HL-60 (cell line): ENCODE measurements at places on chromosomes 2 and 18.

DNA sequence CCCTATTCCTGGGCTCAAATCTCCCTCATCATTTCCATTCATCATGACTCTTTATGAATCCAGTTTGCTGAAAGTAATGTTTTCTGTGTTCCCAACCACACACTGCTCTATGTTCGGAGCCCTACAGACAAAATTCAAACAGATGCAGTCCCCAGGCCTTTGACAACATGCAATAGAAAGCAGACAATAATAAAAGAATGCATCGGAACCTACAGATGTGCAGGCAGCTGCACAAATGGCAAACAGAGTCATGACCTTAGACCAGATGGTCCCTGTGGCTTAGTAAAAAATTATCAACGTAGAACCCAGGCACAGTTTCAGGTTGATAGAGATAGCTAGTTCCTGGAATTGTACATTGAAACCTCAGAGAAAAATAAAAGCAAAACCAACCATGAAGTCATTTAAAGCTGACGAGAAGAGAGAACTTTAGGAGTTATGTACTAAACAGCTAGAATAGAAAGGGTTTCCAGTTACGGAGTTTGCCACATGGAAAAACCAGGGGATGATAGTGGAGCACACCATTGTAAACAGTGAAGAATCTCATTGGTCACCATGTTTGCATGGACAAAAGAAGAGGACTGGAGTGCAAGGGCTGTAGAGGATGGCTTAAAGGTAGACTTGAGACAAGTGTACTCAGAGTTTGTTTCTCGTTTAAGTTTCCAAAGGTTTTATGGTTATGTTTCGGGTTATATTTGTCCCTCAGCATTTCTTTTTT, 23.2 kb upstream of the ACVR1 start:
- no peak for DNase-seq

DNA sequence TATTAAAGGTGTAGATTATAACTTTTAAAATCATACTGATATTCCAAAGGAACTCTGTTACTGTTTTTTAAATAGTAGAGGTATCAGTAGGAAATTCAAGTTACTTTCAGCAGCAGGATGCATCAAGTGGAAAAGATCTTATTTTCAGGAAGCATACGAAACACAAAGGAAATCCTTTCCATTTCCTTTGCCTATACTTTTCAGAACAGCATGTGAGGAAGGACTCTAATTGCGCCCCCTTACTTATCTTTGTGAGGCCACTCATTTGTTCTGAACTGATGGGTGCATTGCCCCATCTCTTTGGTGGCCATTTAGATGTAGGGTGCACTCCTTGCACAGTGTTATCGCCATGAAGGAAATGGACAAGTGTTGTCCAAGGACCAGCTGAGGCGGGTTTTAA, 145.3 kb downstream of the BABAM2 start:
- no peak for DNase-seq

- no peak for DNase-seq
Measured at GRCh38 chr18:73645160-73645715, 502.4 kb downstream of the FBXO15 start.

- DNase-seq: no peak
Measured at GRCh38 chr2:223319601-223320000, 267.6 kb downstream of the KCNE4 start.

DNA sequence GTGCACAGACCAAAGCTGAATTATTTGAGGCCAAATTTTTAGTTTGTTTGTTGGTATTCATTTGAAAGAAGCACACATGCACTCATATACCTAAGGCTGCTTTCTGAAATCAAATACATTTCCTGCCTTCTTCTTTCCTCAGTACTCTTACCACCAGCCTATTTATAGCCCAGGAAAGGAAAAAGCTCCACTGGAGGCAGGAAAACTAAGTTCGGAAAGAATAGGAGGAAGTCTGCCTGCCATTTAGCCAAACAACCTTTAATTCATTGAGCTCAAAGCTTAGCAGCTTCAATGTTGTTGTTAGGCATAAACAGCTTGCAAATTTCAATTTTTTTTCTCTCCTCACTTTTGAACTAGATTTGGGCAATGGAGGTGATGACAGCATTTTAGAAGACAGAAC, 40.4 kb upstream of the RASGRP3 start:
- no peak for DNase-seq

DNA sequence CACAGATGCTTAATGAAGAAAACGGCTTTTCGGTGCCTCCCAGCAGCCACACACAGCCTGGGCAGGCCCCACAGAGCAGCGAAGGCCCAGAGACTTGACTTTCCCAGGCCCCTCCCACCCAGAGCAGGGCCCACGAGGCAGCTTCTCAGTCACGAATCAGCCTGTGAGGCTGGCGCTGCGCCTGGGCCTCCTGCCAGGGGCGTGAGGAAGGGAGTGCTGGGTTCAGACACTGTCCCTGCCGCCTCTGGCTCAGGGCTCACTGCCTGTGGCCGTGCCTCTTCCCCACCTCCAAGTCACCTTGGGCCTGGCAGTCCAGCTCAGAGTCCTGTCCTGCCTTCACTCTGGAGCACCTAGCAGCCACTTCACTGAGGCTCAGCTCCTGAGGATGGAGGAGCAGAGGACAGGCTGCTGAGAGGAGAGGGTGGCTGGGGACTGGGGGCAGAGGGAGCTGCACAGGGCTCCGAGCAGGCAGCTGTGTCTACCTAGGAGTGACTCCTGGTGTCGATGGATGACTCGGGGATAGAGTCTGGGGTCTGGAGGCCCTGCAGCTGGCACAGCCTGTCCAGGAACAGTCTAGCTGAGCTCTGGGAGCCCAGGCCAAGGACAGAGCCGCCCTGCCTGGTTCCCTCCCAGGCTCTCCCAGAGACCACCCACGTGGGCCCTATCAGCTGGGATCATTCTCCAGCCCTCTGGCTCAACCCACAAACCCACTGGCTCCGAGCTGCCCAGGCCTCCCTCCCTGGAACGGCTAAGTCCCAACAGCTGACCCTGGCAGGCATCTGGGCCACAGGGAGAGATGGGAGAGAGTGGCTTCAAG, 36.4 kb upstream of the FOSL2 start:
- DNase-seq: peak; percentile 60

DNA sequence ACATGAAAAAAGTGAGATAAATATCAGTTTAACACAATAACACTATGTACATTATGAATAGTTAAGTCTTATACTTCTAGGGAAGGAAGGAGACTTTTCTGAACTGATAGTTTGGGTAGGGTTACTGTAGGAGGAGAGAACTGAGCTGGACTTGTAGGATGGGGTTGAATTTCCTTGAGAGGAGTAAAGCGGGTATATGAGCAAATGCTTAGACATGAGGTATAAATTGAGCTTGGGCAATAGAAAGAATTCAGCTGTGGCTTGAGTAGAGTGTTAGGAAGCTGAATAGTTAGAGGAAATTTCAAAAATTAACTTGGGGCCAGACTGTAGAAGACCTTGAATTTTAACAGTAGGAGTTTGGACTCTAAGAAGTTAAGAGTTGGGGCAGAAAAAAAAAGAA, 45.1 kb downstream of the LCLAT1 start:
- no peak for DNase-seq

DNA sequence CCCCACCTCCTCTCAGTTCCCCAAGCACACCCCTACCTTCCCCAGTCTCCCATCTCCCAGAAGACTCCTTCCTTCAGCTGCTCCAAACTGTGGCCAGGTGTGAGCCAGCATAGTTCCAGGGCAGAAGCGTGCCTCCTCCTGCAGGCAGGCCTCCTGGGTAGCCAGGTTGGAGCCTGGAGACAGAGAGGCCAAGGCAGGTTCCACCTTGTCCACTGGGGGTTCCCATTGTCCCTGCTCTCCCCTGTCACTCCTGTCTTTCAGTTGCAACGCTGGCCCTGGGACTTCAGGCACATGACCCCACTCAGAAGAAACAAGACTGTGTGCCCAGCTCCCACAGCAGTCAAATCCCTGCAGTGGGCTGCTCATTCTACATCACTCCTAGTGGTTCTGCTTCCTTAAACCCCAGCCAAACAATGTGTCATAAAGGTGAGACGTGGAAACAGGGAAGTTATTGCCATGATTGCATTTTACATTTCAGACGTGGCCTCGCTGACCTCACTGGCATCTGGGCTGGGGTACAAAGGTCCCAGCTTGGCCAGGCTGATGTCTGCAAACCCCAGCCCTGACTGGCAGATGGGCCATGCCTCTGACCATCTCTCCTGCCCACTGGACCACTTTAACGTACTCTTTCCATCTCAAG, 96.5 kb upstream of the BOD1L2 start:
- no peak for DNase-seq

- no peak for DNase-seq
Measured at GRCh38 chr2:119490653-119491195, 33.6 kb downstream of the SCTR start.

- DNase-seq: no peak
Measured at GRCh38 chr2:10312437-10312957, 9.8 kb downstream of the HPCAL1 start.

DNA sequence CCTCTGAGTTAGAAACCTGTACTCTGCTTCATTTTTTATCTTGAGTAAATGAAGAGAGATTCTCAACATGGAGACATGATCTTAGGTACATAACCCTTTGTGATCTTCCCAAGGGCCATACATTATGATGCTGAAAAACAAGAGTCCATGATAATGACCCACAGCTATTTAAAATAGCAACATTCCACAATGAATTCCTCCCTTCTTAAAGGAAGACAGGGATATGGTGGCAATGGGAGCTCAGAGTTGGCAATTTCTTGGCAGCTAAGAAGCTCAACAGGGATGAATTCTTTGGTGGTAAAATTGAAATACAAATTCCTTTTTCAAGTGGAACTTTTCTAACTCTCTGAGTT, 638.5 kb downstream of the CNTNAP5 start:
- DNase-seq: no peak

DNA sequence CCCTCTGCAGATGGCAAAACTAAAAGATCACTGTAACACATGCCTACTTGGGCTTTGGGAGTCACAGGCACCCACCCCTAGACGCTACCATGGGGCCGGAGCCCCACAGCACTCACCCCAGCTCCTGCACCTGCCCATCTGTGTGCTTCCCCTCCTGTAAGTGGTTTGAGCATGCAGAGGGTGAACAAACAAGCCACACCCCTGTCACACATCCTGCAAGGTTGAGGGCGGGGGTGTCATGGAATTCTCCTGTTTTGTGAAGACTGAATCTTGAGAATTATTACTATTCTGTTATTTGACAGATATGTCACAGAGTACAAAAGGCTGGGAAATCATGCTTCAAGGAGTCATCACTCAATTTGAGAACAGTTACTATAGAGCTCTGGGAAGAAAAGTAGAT, 60.9 kb downstream of the RFTN2 start:
- DNase-seq: no peak

DNA sequence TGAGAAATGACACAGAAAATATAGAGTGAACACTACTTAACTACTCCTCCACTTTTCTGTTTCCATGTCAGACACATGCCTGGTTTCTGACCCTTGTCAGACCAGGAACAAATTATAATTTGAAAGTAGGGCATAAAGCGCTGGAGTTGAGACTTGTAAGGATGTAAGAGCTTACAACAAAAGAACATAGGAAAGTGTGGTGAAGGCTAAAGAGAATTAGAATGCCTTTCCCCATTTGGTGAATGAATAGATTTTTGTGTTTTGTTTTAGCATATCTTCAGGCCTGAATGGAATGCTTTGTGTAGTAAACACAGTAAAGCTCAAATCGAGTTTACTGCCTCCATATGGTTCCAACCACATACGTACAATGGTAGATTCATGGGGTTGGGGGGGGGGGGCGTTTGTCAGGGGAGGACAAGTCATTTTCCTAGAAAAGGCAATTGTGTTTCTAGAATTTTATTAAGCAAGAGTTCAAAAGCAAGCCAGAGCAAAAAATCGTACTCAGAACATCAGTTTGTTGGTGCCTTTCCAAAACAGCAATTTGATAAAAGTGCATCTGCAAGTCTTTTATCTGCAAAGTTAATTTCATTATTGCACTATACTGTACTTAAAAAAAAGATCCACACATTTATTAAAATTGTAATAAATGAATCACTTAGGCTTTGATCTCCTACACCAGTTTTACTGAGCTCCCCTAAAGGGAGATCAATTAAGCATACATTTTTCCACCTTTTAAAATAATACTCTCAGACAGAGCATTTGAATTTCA, 30.9 kb downstream of the NRXN1 start:
- DNase-seq: no peak

DNA sequence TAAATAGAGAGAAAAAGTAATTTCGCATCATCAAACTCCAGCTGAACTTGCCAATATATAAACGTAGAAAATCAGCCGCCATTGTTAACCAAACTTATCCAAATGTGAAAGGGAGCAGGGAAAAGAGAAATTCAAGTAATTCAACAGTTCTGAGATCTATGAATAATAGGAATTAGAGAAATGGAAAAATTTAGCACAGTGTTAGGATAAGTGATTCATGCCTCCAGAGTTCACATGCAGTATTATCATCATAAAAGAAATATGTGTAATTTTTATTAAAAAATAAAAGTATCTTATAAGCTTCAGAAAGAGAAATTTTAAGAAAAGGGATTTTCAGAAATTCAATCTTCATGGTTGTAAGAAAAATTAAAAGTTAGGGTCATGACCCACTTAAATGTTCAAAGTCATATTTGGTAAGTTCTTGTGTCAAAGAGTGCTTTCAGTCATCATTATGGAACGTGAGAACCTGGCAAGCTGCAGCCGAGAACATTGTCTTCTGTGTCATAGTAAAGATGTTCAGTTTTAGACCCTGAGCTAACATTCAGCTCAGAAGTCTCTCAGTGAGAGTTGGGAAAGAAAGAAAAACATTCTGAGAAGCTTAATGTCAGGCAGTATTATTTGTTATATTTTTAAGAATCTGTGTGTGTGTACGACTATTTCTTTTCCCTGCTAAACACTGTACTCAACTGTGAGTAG, 414.3 kb upstream of the RGPD4 start:
- no peak for DNase-seq

- DNase-seq: no peak
Measured at GRCh38 chr2:133959066-133959465, 294.8 kb upstream of the MGAT5 start.

GRCh38 chr2:239677453-239678185, 276.8 kb upstream of the HDAC4 start:
- DNase-seq: no peak

GRCh38 chr2:220277445-220277975, 650.1 kb downstream of the SLC4A3 start:
- DNase-seq: no peak

DNA sequence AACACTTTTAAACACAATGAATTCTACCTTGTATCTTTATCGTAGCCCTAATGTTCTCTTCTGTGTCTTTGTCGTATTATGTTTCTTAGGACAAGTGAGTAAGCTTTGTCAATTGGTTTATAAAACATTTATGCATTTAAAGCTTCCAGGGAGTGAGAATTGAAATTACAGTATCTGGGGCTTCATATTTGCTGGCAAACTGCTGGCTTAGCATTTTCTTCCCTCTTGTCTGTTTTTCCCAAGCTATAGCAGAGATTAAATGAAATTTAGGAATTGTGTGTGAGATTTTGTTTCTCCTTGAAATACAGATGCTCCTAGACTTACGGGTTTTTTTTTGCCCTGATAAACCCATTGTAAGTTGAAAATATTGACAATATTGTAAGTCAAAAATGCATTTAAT, 73.3 kb downstream of the FMNL2 start:
- no peak for DNase-seq
